NCI-H1092 treated with DMSO at 0.1 percent for 48 hours (cell line): ENCODE measurements at places on chromosomes 7 and 10.
A peak's percentile ranks its signal among the peaks of the same experiment; 100 is the strongest.

DNA sequence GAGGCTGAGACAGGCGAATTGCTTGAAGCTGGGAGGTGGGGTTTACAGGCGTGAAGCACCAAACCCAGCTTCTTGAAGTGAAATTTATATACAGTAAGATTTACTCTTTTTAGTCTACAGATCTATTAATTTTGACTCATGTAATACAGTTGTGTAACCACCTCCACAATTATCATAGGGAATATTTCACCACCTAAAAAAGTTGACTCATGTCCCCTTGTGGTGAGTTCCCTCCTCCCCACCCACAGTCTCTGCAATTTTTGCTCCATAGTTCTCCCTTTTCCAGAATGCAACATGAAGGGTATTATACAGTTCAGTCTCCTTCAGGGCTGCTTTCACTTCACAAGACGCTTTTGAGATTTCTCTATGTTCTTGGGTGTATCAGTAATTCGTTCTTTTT lies 156.8 kb downstream of the FAM107B start:
- DNase-seq = no peak

GRCh38 chr7:70679661-70680060 lies 452.3 kb upstream of the GALNT17 start:
- no peak for DNase-seq

DNA sequence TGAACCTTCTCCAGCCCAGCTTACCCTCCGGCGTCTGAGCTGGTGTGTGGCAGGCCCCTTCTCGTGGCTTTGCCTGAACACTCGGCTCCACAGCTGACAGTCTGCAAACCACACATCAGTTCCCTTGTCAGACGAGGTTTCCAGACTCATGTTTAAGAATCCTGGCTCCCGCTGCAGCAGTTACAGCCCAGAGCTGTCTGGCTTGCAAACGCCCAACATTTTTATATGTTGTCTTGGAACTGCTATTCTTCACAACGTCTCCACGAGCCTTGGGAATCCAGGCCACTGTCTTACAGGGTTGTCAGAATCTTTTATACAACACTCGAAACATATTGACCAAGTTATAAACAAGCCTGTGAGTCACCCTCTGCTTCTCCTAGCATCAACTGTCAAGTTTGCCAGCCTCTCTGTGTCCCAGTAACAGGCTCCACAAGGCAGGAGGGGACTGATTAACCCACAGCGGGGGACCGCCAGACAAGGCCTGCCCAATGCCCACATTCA lies 68.1 kb downstream of the TNS3 start:
- no peak for DNase-seq

DNA sequence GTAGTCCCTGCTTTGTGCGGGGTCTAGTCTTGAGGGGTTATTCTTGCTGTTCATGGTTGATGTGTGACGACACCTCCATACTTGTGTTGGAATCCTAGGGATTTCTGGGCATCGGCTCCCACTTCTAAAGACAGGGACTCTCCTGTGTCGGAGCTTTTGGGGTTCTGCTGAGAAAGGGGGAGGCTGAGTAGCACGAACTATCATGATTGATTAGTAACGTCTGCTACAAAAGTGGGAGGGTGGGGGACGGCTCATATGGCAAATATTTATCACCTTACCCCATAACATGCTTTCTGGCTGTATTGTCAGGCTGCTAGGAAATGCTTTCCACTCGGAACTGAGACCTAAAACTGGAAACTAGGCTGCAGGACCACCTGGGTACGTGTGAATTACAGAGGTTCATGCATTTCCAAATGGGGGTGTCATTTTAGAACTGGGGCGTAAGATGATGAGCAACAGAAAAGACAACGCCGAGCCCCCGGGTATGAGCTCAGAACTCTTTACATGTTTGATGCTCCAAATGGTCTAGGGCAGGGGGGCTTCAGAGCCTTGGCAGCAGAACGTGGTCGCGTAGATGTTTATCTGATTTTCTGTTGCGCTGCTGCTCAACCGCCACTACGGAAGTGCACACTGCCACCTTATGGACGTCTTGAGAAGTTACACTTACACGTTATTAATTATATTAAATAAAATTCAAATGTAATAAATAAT lies 15.1 kb upstream of the NME8 start:
- DNase-seq = peak; percentile 28

DNA sequence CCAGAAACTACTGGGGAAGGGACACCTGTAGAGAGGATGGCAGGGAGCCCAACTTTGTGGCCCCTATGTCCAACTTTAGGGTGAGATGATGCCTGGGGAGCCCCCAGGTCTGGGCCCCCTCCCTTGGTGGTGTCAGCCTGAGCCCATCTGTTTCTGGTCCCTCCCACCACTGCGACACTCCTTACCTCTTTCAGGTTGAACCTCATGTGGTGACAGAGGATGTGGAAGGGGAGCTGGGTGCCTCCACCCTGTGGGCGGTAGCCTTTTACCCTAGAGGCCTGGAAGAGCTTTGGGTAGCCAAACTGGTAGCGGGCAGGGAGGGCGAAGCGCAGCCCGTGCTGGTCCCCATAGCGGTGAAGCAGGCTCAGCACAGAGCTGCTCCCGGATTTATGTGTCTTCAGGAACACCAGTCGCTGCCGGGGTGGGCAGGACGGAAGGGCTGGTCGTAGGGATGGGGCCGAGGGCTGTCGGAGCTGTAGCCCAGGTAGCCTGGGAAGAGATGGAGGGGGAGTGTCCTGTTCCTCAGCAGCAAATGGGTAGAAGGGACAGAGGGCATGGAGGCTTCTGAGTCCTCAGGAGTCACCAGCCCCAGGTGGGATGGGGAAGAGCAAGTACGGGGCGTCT lies 2.0 kb downstream of the GAL3ST4 start:
- no peak for DNase-seq

- no peak for DNase-seq
Observed at GRCh38 chr10:124092250-124092859, 1.0 kb downstream of the CHST15 start.
